ENCODE measurements at places on chromosomes 4 and X. TPM values are rescaled to one million over a fixed set of nuclear protein-coding genes. Genes with fewer than 3 reads are reported as not detected.

DNA sequence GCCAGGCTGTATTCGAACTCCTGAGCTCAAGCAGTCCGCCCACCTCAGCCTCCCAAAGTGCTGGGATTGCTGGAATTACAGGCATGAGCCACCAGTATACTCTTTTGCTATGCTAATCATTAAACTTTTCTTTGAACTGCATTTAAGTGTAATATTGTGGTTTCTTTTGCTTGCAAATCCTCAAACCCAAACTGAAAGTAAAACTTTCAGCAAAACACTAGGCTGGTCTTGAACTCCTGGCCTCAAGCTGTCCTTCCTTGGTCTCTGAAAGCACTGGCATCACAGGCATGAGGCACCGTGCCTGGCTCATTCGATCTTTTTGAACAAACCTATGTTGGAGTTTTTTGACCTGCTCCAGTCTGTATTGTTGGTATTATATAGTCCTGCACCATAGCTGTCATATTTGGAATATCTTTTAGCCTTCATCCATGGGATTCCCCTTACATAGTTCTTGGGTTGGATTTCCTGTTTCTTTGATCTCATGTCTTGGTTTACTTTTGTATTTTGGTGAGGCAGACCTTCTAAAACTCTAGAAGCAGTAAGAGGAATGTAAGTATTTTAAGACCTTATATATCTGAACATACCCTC lies 34.1 kb downstream of the MOB1B start:
- no peak overlapping the region for H3K27ac ChIP-seq
- no peak for DNase-seq
- H3K36me3 ChIP-seq: no peaks in the 10 kb centered on the region
- H3K27me3 ChIP-seq: no peaks in the 10 kb centered on the region

DNA sequence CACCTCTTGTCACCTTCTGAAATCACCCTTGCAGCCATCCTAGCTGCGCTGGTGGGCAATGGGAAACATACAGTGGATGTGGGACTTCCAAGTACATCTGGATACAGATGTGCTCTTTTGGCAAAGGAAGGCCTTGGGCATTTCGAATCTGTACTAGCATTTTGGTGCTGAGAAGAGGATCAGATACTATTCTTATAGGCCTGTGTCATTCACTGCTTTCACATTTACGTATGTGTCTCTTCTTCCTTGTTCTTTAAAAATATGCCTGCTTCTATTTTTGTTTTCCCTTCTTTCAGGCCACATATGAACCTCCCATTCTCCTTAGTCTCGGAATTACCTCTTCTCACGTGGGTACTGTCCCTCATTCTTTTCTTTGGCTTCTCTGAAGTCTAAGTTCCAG lies 53.1 kb downstream of the EFNB1 start:
- no peak overlapping the region for H3K4me3 ChIP-seq
- no peak overlapping the region for H3K27ac ChIP-seq
- DNase-seq: no peak
- H3K27me3 ChIP-seq: no peaks in the 10 kb centered on the region
- H3K36me3 ChIP-seq: no peaks in the 10 kb centered on the region

GRCh38 chrX:46791927-46792809 lies 33.2 kb upstream of the SLC9A7 start:
- DNase-seq: no peak
- H3K27me3 ChIP-seq: no peaks in the 10 kb centered on the region
- no peak overlapping the region for H3K4me3 ChIP-seq
- no peaks in the 10 kb centered on the region for H3K36me3 ChIP-seq

- H3K36me3 ChIP-seq: no peaks in the 10 kb centered on the region
- H3K4me1 ChIP-seq: no peaks in the 10 kb centered on the region
- H3K27ac ChIP-seq: no peak overlapping the region
- no peak for DNase-seq
- H3K4me3 ChIP-seq: no peak overlapping the region
Observed at GRCh38 chrX:133177202-133177601, 41.0 kb downstream of the TFDP3 start.

- no peaks in the 10 kb centered on the region for H3K4me1 ChIP-seq
- H3K27ac ChIP-seq: no peak overlapping the region
- H3K27me3 ChIP-seq: no peaks in the 10 kb centered on the region
Observed at GRCh38 chr4:38161208-38162113, 201.3 kb downstream of the PTTG2 start.

ADRA2C gene
- 0.45 TPM for total RNA-seq
